ENCODE measurements at places on chromosomes 7 and 10.

- DNase-seq: no peak
Measured at GRCh38 chr10:113300617-113301016, 252.2 kb upstream of the HABP2 start.

- peak; percentile 36 for DNase-seq
Measured at GRCh38 chr7:16644636-16645592, 640 bp downstream of the ANKMY2 start.

- peak; percentile 13 for DNase-seq
Measured at GRCh38 chr7:78296644-78297371, 498.2 kb downstream of the PHTF2 start.

DNA sequence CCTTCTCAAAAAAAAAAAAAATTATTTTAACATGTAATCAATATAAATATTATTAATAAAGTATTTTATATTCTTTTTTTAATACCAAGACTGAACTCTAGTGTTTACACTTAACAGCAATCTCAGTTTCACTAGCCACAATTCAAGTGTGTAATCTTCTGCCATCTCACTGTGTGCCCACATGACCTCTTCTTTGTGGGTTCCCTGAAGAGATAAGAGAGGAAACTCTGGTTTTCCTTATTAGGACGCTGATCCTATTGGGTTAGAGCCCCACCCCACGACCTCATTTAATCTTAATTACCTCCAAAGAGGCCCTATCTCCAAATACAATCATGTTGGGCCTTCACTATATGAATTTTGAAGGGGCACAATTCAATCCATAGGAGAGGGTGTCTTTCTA is 177.6 kb downstream of the STK31 start:
- DNase-seq: no peak

GRCh38 chr7:92025260-92025659 is 84.6 kb downstream of the AKAP9 start:
- DNase-seq: no peak

DNA sequence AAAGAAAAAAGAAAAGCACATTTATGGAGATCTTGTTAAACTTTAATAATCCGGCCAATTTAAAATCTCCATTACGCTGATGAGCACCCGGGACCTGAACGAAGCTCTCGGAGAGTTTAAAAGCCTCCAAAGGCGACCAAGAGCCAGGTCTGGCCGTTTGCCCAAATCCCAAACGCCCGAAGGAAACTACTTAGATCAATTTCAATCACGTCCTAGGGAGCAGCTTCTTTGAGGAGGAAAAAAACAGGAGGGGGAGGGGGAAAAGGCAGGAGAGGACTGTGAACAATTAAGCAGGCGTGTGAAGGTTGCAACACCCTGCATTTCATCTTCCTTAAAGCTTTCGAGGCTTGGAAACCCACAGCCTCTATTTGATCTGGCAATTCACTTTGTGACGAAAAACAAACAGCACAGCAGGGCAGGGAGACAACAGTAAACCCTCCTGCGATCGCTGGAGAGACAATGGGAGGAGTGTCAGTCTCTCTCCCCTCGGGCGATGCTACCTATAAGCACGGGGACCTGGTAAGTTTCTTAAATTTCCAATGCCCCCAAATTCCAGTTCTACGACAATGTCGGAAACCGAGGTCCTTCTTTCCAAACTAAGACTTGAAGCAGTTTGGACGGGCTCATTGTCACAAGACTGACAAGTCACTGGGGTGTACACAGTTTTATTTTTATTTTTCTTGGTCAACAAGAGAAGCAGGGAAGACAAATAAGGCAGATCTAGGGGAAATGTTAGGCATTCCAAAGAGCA is 1.2 kb downstream of the KLF6 start:
- peak; percentile 73 for DNase-seq

DNA sequence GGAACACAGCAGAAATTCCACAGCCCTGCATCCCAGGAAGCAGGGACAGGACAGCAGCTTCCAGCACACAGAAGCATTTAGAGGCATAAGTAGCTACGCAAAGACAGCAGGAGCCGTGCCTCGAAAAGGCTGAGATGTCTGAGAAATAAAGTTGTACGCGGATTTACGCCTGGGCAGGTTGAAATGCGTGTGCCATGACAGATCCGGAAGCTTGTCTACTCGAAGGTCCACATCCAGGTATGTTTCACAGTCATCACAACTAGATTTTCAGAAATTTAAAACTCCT is 26.1 kb downstream of the DIP2C start:
- DNase-seq: no peak

DNA sequence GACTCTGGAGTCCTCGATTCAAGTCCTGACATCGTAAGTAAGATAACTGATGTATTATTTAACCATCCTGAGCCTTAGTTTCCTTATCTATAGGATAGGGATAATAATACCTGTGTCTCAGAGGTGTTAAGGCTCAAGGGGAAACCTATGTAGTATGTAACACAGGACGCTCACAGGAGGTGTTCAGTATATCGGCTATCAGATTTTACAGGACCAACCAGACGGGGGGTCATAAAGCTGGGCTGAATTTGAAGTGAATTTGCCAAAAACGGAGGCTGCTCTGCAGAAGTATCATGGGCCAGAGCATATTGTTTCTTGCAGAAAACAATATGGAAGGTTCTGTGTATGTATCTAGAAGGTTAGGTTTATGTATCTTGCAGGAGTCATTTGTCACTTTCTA is 11.1 kb upstream of the ZNF282 start:
- no peak for DNase-seq

DNA sequence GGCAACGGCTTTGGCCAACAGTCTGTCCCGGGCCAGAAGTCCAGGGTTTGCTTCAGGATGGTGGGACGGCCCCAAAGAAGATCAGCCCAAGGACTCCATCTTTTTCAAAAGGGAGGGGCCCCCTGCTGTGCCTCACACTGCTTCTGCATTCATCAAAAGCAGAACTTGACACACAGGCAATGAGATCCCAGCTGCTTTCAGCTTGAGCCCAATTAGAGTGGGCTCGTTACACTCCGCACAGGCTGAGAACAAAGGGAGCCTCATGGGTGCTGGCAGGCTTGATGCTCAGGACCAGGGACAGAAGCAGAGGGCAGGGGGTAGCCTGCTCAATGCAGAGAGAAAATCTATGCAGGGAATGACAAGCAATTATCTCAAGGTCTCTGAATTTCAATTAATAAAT is 45.5 kb downstream of the VOPP1 start:
- DNase-seq: no peak

- no peak for DNase-seq
Measured at GRCh38 chr10:86128360-86128759, 238.2 kb downstream of the GRID1 start.

GRCh38 chr10:119595134-119595675 is 1.6 kb downstream of the TIAL1 start:
- no peak for DNase-seq

DNA sequence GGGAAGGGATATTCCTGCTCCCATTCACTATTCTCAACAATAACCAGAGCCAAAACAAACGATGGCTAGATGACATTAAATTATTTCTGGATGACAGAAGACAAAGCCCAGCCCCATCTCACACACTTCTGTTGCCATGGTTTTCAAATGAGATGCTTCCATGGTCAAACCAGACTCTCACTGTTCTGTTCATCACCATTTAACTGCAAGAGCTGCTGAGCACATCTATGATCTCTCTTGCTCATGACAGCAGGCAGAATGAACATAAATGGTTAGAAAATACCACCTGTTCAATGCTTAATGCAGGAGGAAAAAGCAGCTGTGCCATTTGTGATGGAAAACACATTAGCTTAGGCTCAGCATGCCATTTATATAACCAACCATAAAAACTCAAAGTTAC is 758.6 kb upstream of the ZWINT start:
- DNase-seq: no peak

DNA sequence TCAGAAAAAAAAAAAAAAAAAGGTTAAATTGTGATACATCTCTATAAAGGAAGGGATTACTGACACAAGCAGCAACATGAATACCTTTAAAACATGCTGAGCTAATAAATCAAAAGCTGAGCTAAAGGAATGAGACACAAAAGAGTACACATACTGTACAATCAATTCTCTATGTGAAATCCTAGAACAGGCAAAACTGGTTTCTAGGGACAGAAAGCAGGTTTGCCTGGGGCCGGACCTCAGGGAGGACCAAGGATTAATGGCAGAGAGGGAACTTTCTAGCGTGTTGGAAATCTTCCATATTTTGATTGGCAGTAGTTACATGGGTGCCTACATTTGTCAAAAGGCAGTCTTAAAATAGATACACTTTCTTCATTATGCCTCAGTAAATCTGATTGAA is 52.5 kb downstream of the KLRG2 start:
- no peak for DNase-seq

GRCh38 chr7:139132887-139133286 is 23.4 kb upstream of the ZC3HAV1 start:
- no peak for DNase-seq

DNA sequence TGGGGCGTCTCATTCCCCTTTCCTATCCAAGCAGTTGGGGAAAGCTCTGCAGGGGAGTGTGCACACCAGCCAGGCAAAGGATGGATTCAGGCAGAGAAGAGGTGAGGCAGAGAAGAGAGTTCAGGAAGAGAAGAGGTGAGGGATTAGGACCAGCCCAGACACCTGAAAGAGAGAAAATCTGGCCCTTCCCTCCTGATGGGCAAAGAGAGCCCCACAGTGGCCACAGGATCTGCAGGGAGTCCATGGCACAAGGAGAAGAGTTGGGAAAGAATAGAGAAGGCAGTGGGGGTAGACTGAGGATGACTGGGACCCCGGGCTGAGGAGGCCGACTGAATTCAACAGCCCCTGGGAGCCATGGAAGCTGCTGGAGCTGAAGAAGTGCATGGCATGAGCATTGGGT is 140.4 kb upstream of the ZMIZ1 start:
- peak; percentile 51 for DNase-seq

GRCh38 chr7:91243591-91244301 is 20.5 kb upstream of the FZD1 start:
- DNase-seq: no peak

GRCh38 chr7:158344706-158345300 is 242.8 kb downstream of the PTPRN2 start:
- DNase-seq: no peak

GRCh38 chr10:78915190-78915518 is 153.6 kb upstream of the ZMIZ1 start:
- no peak for DNase-seq

Measured in T47D (cell line).